ENCODE measurements at places on chromosomes 1 and 21.

GRCh38 chr21:42187976-42188653 is 30.8 kb upstream of the ABCG1 start:
- DNase-seq: no peak

- no peak for DNase-seq
Observed at GRCh38 chr1:54120698-54121481, 31.9 kb downstream of the CDCP2 start.

GRCh38 chr1:234726359-234726943 is 116.5 kb upstream of the IRF2BP2 start:
- DNase-seq: no peak

DNA sequence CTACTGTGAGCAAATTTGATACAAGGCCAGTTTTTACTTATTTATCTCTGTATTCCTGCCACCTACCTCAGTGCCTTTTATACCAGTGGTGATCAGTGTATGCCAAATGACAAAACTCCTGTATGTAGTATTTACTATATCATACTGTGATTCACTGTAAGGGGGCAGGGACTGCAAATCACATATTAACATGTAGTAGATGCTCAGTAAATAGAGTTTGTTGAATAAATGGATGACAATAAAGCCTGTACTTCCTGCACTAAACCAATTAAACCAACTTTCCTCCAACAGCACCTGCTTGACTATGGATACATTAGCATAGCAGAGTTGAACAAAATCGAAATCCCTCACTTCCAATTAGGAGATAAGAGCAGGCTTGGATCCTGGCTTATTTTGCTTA is 73.3 kb upstream of the C1orf87 start:
- no peak for DNase-seq

- no peak for DNase-seq
Observed at GRCh38 chr1:66305927-66306326, 228.0 kb upstream of the SGIP1 start.

GRCh38 chr1:77031106-77031662 is 163.9 kb downstream of the ST6GALNAC5 start:
- DNase-seq: peak; percentile 93

DNA sequence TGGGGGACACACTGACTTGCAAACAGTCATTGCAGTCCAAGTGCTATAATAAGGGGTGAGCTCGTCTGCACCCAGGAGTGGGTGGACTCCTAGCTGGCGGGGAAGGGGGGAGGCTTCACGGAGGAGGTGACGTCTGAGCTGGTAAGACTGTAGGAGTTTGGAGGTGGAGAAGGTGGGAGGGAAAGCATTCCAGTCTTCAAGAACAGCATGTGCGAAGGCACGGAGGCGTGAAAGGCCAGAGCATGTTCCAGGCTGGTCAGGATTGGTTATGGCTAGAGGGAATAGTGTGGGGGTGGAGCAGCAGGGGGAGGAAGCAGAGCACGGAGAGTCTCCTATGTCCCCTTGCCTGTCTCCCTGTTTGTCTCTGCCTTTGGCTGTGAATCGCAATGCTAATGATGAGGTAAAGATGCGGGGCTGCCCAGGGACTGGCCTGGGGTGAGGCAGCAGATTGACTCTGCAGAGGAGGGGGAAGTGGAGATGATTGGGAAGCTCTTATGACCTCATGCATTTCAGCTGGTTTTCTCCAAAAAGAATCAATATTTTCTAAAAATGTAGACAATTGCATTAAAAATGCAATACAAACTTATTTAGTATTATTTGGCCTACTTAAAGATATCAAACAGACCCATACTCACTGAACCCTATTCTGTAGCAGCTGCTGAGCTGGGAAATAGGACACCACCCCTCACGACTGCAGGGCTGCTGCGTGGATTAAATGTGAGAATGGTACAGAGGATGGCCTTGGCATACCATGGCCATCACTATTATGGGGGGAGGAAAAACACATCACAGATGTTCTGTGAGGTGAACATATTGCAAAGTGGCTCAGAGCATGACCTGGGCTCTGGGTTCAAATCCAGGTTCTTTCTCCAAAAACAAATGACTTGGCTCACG is 2.6 kb upstream of the ZNF436 start:
- no peak for DNase-seq

DNA sequence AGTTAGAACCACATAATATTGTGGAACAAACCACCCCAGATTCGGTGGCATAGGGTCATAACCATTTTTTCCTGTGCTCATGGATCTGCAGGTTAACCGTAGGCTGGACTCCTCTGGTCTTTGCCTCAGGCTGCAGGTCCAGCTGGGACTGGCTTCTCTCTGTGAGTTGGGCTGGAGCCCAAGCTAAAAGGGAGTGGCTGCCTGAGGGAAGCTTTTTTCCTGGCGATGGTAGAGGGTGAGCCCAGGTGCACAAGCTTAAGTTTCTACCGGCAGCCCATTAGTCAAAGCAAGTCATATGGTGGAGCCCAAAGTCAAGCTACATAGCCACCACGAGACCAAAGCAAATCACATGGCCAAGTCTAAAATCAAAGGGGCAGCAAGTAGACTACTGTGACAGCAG is 13.8 kb downstream of the EPHX4 start:
- DNase-seq: no peak

- DNase-seq: peak; percentile 14
Observed at GRCh38 chr1:36864182-36864822, 170.0 kb downstream of the GRIK3 start.

DNA sequence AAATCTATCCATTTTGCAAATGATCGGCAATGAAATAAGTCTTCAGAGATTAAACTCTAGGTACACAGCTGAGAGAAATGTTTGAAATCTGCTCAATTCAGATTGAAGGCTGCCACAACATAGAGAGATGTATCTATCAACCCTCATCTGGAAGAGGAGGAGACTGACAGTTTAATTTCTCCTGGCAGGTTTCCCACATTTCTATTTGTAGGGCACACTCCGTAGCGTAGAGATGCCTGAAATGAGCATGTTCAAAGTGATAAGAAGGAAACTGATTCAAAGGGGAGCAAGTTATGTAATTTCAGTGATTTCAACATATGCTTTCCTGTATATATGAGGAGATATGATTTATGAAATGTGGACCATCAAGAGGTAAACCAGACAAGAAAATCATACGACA is 44.1 kb downstream of the NIBAN1 start:
- peak; percentile 32 for DNase-seq

GRCh38 chr1:52237430-52237829 is 95.5 kb downstream of the ZFYVE9 start:
- DNase-seq: no peak

DNA sequence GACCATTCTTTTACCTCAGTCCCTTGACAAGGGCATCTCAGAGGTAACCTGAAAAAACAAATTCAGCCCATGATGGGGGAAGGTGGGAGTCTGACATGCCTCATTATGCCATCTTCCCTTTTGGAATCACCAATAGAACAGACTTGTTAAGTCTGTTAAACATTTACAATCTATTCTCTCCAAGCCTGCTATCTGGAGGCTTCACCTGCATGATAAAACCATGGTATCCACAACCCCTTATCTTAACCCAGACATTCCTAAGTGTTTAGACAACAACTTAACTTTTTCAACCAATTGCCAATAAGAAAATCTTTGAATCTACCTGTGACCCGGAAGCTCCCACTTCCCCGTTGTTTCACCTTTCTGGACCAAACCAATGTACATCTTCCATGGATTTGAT is 233.0 kb upstream of the CACYBP start:
- DNase-seq: no peak

GRCh38 chr1:27726173-27727044 is 648 bp downstream of the FAM76A start:
- DNase-seq: no peak

GRCh38 chr1:31515056-31515775 is 61.1 kb upstream of the TINAGL1 start:
- no peak for DNase-seq

DNA sequence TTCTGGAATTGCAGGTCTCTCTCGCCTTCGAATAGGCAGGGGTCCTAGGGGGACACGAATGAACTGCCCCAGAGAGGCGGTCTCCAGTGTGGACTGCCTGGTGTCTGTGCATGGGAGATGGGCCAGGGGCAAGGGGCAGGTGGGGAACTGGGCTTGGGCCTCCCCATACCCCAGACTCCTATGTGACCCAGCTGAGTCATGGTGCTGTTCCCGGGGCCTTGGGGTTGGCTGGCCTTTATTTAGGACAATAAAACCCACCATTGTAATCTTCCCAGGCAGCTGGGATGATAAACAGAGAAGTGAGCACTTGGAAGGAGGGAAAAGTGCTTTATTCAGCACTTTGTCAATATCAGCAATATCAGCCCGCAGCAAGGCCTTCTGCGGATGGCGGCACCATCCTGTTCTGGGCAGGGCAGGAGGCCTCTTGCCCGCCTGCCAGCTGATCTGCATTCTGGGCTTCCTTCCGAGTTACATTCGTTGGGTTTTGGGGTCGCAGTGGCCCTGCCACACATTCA is 209.0 kb upstream of the TMEM51 start:
- DNase-seq: peak; percentile 37

- DNase-seq: no peak
Observed at GRCh38 chr21:45132841-45133573, 58.6 kb downstream of the ADARB1 start.

DNA sequence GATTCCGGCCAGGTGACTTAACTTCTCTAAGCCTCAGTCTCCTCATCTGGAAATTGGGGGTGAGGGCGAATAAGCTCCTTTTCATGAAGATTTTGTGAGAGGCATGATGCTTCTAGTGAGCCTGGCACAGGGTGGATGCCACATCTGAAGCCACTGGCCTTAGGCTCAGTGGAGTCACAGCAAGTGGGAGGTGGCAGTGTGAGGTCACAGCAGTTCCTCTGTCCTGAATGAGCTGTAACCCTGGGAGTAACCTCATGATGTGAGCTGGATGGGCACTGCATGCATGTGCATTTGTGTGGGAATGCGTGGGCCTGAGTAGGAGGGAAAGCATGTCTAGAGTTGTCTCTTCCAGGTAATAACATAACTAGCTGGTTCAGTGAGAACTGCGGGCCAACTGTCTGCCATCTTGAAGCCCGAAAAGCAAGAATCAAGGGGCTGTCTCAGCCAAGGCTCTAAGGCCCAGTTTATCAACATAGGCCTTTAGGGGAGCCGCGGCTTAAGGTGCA is 27.0 kb upstream of the HTR1D start:
- DNase-seq: no peak

GRCh38 chr1:149936170-149936991 is at the start of gene MTMR11:
Gene MTMR11 (minus strand): TSS chr1:149936879. CDS start chr1:149936647, 232 bp downstream.
- DNase-seq: no peak

DNA sequence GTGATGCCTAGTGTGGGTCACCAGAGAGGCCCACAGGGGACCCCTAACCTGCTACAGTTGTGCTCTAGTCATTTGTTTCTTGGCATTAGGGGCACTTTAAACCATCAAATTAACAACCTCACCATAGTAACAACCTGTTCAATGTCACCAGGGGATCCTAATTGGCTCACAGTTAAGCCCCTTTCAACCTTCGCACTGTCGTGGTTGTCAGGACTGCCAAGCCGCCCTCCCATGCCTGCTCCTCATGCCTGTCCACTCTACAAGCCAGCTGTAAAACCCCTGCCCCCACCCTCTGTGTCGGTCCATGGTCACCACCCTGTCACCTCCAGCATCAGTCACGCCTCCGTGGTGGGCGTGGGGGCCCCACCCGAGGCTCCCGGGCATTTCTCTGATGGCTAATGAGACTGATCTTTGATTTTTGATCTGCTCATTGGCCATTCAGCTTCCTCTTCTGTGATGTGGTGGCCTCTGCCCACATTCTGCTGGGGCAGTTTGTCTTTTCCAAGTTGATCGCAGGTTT is 96.6 kb downstream of the WDR4 start:
- DNase-seq: no peak

GRCh38 chr1:189336115-189337100 is 1141.3 kb downstream of the BRINP3 start:
- DNase-seq: no peak

- DNase-seq: no peak
Observed at GRCh38 chr1:161020509-161021164, at the start of gene F11R. Gene F11R (minus strand): TSS chr1:161021152. CDS start chr1:161021073, 79 bp downstream.

GRCh38 chr1:109252893-109253802 is 3.8 kb downstream of the CELSR2 start:
- peak; percentile 94 for DNase-seq
